T-helper 2 cell treated with Interferon-gamma antibody and Interleukin-4, amounts not matched to agents 5 μg/mL and 100 μg/mL, for 36 hours (primary cell): ENCODE measurements at places on chromosomes 3 and 15.

GRCh38 chr3:81199587-81199986, 561.9 kb downstream of the GBE1 start:
- no peak for DNase-seq

DNA sequence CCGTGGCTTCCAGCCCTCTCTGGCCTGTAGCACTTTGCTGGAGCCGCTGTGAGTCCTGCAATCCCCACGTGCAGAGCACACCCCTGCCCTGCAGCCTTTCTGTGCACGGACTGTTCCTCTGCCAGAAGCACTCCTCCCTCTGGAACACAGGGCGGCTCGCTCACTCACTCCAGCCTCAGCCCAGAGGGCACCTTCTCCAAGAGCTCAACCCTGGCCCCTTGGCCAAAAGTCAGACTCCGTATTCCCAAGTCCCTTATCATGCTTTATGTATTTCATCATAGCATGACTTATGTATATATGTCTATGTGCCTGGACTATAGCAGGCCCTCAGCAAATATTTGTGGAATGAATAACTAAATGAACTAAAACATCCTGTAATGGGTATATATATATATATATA, 63.2 kb downstream of the ASB7 start:
- DNase-seq = no peak

DNA sequence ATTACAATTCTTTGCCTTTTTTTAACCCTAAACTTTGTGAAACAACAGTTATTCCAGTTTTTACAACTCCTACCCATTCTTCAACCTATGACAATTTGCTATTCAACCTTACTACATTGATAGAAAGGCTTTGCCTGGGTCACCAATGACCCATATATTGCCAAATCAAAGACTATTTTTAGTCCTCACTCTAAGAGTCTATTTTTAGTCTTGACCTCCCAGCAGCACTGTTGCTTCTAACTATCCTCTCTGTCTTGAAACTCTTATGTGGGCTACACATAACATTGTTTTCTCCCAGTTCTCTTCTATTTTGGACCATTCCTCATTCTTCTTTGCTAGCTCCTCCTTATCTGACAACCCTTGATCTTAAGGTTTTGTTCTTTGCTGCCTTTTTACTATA, 71.4 kb downstream of the C3orf80 start:
- DNase-seq = no peak

DNA sequence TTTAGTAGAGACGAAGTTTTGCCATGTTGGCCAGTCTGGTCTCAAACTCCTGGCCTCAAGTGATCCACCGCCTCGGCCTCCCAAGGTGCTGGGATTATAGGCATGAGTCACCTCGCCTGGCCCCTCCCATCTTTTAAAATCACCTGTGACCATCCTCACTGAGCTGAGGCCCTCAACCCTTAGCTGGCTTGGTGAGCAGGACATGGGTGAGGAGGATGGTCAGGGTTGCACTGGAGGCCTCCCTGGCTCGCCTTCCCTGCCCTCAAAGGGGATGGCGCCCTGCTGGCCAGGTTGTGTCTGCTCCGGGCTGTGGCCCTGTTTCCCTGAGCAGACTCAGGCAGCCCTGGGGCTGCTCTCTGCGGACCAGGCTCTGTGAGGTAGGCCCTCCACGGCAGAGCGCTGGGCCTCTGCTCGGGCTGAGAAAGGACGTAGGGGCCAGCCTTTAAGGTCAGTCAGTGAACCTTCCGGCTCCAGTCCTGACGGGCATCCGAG, 33.7 kb downstream of the SYNM start:
- no peak for DNase-seq

DNA sequence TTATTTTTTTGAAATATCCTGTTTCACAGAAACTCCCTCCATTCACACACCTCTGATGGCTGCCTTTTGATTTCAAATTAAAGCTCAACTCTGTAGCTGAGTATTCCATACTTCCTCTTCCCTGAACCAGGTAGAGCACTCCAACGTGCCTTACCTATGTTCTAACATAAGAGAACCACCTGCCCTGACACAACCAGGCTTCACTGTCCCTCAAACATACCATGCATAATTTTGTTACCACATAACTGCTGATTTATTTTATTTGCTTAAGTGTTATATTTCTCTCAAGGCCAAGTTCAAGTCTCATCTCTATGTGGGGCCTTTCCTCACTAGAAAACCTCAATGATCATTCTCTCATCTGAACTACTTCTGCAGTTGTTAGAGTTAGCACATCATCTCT, 209.7 kb downstream of the P3H2 start:
- no peak for DNase-seq
